ENCODE measurements at places on chromosomes 6 and 20.

DNA sequence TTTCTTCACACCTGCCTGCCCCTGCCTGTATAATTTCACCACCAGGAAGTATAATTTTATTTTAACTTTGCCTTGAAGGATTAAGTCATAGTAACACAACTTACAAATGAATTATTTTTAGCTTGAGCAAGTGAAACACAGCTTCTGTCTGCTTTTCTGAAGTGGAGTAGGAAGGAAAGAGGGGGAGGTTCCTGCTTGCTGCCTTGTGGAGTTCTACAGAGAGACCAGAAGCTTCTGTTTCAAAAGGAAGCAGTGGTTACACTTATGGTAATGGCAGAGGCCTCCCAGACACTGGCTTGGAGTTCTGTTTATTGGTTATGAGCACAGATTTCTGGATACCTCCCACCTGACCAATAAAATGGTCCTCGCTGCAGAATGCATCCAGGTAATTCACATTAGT lies 159.6 kb downstream of the TMEM200A start:
- H3K27ac ChIP-seq = no peak overlapping the region
- H3K4me1 ChIP-seq = peaks cover 6% of the 10 kb centered on the region
- H3K36me3 ChIP-seq = no peaks in the 10 kb centered on the region

GRCh38 chr6:33878562-33878961 lies 74.8 kb upstream of the MLN start:
- H3K27me3 ChIP-seq = peaks cover 72% of the 10 kb centered on the region
- DNase-seq = no peak
- no peaks in the 10 kb centered on the region for H3K36me3 ChIP-seq
- no peak overlapping the region for H3K27ac ChIP-seq
- H3K4me1 ChIP-seq = no peaks in the 10 kb centered on the region
- H3K4me3 ChIP-seq = no peak overlapping the region

DNA sequence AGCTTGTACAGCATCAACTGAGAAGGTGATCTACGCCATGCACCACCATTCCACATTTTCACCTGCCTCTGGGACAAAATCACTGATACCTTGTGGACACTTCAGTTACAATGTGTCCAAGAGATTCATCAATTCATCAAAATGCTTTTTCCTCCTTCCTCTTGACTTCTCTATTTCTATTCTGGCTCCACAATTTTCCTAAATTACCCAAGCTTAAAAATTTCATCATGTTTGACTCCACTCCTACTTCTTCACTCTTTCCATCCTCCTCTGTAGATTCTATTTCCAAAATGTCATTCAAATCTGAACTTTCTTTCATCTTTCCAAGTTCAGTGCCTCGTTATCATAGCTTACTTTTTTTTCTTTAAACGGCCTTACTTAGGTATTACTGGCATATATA lies 172.2 kb downstream of the BTBD9 start:
- no peak overlapping the region for H3K4me3 ChIP-seq
- peaks cover 2% of the 10 kb centered on the region for H3K36me3 ChIP-seq
- H3K4me1 ChIP-seq = peaks cover 7% of the 10 kb centered on the region
- H3K27ac ChIP-seq = no peak overlapping the region
- DNase-seq = no peak

GRCh38 chr6:120055071-120055470 lies 705.5 kb upstream of the MAN1A1 start:
- H3K4me1 ChIP-seq = no peaks in the 10 kb centered on the region
- DNase-seq = no peak
- no peaks in the 10 kb centered on the region for H3K27me3 ChIP-seq
- H3K36me3 ChIP-seq = no peaks in the 10 kb centered on the region

DNA sequence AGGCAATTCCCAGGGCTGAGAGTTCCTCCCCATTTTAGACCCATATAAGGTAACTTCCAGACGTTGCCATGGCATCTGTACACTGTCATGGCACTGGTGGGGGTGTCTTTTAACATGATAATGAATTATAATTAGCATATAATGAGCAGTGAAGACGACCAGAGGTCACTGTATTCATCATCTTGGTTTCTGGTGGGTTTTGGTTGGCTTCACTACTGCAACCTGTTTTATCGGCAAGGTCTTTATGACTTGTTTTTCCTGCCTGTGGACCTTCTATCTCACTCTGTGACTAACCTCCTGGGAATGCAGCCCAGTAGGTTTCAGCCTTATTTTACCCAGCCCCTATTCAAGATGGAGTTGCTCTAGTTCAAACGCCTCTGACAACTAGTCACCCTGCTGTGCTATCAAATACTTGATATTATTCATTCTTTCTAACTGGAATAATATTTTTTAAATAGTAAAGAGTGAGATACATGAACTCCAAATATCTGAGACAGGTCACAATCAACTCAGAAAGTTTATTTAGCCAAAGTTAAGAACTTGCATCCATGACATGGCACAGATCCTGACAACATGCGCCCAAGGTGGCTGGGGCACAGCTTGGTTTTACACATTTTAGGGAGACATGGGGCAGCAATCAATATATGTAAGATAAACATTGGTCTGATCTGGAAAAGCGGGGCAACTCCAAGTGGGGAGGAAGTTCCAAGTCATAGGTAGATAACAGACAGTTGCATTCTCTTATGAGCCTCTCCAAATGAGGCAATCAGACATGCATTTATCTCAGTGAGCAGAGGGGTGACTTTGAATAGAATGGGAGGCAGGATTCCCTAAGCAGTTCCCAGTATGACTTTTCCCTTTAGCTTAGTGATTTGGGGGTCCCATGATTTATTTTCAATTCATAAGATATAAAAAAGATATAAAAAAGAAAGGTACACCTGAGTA lies 1.2 kb upstream of the UFL1 start:
- peak overlapping the region; percentile 99 for H3K4me3 ChIP-seq
- peaks cover 23% of the 10 kb centered on the region for H3K4me1 ChIP-seq
- H3K27ac ChIP-seq = peak overlapping the region; percentile 31

DNA sequence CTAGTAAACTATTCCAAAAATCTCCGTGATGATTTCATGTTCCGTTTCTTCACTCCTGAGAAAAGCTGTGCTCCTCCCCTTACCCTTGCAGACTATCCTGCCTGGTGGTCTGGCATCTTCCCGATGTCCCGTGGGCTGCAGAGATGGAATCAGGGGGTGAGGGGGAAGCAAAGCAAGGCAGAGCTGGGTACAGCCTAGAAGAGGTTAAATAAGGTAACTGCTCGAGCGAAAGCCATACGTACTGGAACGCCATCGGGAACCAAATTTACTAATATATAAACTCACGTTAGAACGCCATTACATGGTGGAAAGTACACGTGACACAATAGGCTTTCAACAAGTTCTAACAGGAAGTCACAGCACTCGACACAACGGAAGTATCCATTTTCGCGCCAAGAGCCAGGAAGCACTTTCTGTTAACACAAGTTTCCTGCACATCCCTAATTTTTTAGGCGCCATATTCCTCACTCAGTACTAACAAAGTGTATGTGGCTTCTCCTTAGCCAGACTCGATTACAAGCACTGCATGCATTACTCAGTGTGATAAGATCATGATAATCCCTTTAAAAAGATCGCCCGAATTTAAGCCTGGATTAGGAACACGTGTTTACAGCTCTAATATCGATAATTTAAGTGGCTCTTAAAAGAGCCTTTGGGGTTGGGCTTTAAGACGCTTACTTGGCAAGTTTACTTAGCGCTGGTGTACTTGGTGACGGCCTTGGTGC lies 101.6 kb upstream of the PRSS16 start:
- H3K27me3 ChIP-seq = no peaks in the 10 kb centered on the region
- H3K4me3 ChIP-seq = no peak overlapping the region
- no peaks in the 10 kb centered on the region for H3K36me3 ChIP-seq
- H3K27ac ChIP-seq = no peak overlapping the region

DNA sequence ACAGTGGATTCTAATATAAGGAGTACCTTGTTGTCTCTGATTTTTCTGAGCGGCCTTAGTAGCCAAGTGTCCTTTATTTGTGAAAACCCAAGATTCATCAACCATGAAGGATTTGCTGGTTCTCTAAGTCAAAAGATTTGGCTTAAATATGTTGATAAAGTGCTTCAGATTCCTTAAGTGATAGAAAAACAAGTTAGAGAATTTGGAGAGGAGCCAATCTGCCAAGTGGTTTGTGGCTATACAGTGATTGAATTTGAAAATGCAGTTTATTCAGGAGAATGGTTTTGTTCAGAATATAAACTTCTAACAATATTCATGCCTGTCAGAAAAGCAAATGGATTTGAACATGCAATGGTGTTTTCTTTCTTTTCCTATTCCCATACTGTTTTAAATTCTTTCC lies 54.8 kb downstream of the CAP2 start:
- peak overlapping the region; percentile 66 for H3K27ac ChIP-seq
- H3K4me1 ChIP-seq = peaks cover 45% of the 10 kb centered on the region
- no peak overlapping the region for H3K4me3 ChIP-seq
- H3K27me3 ChIP-seq = no peaks in the 10 kb centered on the region

GRCh38 chr6:93392797-93393196 lies 26.6 kb downstream of the EPHA7 start:
- H3K27ac ChIP-seq = no peak overlapping the region
- H3K27me3 ChIP-seq = no peaks in the 10 kb centered on the region
- no peak for DNase-seq
- H3K4me1 ChIP-seq = peaks cover 75% of the 10 kb centered on the region

DNA sequence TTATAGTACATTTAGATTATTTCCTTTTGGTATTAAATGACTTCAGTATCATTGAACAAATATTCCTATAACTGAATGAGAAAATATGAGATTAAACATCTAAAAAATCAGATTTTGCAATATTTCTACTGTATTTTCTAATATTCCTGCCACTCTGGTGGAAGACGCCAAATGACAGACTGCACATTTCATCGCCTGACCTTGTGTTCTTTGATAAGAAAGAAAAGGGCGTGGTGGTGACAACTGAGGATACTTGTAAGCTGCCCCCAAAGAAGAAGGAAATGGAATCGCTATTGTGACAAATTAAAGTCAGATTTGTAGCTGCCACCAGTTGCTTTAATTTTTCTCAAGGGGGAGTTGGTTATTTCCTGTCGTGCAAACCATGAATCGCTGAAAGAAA lies 131.3 kb downstream of the MTFR2 start:
- peaks cover 6% of the 10 kb centered on the region for H3K4me1 ChIP-seq
- no peaks in the 10 kb centered on the region for H3K27me3 ChIP-seq
- no peak overlapping the region for H3K27ac ChIP-seq
- H3K36me3 ChIP-seq = peaks cover 5% of the 10 kb centered on the region
- H3K4me3 ChIP-seq = no peak overlapping the region

GRCh38 chr20:6173481-6173880 lies 50.7 kb upstream of the FERMT1 start:
- peaks cover 4% of the 10 kb centered on the region for H3K27me3 ChIP-seq
- H3K4me1 ChIP-seq = no peaks in the 10 kb centered on the region
- H3K4me3 ChIP-seq = no peak overlapping the region
- no peak for DNase-seq
- no peak overlapping the region for H3K27ac ChIP-seq

GRCh38 chr6:165231177-165231576 lies 78.2 kb downstream of the C6orf118 start:
- no peak overlapping the region for H3K27ac ChIP-seq
- H3K4me3 ChIP-seq = no peak overlapping the region
- H3K27me3 ChIP-seq = peaks cover 2% of the 10 kb centered on the region
- H3K36me3 ChIP-seq = no peaks in the 10 kb centered on the region

GRCh38 chr6:42889815-42890214 lies 10.4 kb downstream of the RPL7L1 start:
- H3K27ac ChIP-seq = peak overlapping the region; percentile 94
- H3K4me3 ChIP-seq = peak overlapping the region; percentile 89
- no peak for DNase-seq
- H3K4me1 ChIP-seq = peaks cover 13% of the 10 kb centered on the region
- H3K36me3 ChIP-seq = peaks cover 11% of the 10 kb centered on the region

DNA sequence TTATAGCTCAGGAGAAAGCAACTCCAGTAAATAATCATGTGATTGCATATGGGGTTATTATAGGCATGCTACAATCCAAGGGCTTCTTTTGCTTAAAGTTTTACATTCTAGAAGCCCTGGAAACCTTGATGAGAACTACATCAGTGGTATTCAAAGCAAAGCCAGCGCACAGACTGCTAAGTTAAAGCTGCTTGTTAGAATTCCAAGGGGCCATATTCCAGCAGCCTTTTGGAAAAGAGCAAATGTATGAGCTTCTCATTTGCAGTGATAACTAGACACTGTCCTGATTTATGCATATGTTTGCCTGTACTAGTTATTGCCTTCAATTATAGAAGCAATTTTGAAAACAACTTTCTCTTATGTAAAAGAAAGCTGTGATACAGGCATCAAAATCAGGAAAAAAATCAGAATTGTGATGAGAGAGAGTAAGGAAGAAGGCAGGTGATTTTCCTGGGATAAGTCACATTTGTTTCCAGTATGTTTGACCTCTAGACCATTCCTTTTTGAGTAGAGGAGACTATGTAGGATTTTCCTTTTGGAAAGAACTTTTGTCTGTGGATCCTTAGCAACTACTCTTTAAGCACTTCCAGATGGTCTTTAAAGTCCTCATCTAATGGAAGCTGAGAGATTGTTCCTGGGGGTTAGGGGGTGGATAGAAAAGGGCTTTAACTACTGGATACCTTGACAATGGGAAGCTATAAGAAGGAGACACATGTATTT lies 159.2 kb downstream of the PLCB4 start:
- no peak overlapping the region for H3K27ac ChIP-seq
- no peak for DNase-seq
- H3K4me3 ChIP-seq = no peak overlapping the region
- H3K4me1 ChIP-seq = peaks cover 10% of the 10 kb centered on the region
- H3K27me3 ChIP-seq = no peaks in the 10 kb centered on the region

GRCh38 chr20:40582531-40582930 lies 106.5 kb downstream of the MAFB start:
- H3K4me1 ChIP-seq = no peaks in the 10 kb centered on the region
- no peak overlapping the region for H3K4me3 ChIP-seq
- H3K27me3 ChIP-seq = peaks cover 54% of the 10 kb centered on the region
- DNase-seq = no peak
- H3K36me3 ChIP-seq = no peaks in the 10 kb centered on the region
- no peak overlapping the region for H3K27ac ChIP-seq

DNA sequence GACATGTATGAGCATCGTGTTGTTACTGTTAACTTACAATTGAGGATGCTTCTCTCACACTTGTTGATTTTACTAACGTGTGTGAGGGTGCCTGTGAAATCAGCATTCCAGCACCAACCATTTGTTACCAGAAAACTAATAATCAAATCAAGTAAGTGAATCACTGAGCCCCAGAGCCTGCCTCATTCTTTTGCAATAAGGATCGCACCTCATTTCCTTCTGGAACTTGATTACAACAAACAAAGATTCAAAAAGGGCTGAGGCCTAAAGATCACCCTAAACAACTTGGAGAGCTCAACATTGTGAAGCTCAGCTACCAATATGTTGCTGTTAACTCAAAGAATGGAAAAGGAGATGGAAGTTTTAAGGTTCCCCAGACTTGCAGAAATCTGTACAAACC lies 274.7 kb downstream of the TFAP2A start:
- H3K27ac ChIP-seq = peak overlapping the region; percentile 16
- H3K4me1 ChIP-seq = peaks cover 25% of the 10 kb centered on the region
- no peak for DNase-seq

Measured in osteocyte (in vitro differentiated cells).